EL (cell line): ENCODE measurements at places on chromosomes 4 and X.
A peak's percentile ranks its signal among the peaks of the same experiment; 100 is the strongest.

DNA sequence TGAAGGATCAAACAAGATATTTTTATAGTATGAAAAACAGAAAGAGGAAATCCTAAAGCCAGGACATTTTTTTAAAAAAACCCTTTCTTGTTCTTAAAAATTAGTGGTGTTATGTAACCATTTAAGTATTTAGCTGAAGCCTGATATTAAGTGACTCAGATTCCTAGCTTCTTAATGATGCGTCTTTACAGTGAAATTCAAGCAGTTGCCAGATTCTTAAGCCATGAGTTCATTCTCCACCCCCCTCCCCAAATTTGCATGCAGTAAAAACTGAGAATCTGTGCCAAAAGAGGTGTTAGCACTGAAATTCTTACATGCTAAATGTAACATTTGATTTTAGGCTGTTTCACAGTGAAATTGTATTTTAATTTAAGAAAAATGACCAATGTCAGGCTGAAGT is 180.8 kb downstream of the RAPGEF2 start:
- DNase-seq, result peak; percentile 92

DNA sequence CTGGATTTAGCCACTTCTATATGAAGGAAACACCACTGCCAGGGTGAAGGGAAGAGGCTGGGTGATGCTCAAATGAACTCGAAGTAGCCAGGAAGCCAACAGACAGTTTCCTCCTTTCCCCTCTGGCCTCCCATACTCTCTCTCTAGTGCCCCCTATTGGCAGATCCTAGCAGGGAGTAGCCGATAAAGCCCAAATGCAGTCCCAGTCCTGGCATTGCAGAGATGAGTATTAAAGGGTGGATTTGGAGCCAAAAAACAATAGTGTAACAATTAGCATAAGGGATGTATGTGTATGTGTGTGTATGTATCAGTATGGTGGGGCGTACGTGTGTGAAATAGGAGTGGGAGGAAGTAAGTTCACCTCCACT is 213.8 kb upstream of the LDB2 start:
- DNase-seq, result peak; percentile 22

DNA sequence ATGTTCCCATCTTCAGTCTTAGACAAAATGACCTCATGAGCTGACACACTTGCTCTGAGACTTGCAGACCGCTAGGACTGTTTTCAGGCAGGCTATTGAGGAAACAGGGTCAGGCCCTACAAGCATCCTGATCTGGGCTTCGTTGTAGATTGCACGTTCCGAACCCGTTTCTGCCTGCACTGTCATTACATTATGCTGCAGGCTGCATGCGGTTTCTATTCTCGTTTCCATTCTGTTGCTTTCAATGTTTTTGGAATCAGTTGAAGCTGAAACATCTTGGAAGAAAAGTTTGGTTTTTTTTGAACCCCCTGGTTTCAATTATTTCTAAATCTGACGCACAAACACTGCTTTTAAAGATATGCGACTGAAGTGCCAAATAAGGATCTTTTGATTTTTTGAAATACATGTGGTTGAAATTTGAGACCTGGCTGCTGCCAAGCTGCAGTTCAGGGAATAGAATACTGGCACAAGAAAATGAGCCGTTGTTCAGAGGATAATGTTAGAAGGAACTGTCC is 716.1 kb upstream of the INTU start:
- DNase-seq, result peak; percentile 74

DNA sequence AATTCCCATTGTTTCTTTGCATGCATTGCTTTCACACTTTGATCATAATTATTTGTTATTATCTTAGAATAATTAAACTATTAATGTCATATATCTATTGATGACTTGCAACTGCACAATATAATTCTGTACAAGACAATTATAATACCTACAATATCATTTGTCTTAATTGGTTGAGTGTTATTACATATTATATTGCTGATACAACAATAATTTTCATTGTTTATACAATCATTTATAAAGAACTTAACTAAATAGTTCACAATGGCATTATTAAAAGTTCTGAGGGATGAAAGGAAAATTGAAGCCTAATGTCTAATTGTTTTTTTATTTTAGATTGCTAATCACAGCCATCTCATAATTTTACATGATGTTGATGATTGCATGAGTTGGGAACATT is 227.6 kb downstream of the GALNTL6 start:
- DNase-seq, result no peak

DNA sequence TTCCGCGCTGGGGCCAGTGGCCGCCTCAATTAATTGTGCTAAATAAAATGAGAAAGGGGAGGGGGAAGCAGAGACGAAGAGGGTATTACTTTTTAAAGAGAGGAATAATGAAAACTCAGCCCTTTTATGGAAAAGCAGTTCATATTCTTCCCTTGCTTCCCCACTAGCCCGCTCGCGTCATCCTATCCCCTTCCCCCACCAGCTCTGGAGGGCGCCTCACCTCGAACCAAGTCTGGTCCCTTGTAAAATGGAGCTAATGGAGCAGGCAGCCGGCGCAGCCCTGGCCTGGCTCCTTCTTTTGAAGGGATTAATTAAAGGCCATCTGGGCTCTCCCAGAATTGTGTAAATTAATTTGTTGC is 511 bp upstream of the NKX6-1 start:
- DNase-seq, result no peak

DNA sequence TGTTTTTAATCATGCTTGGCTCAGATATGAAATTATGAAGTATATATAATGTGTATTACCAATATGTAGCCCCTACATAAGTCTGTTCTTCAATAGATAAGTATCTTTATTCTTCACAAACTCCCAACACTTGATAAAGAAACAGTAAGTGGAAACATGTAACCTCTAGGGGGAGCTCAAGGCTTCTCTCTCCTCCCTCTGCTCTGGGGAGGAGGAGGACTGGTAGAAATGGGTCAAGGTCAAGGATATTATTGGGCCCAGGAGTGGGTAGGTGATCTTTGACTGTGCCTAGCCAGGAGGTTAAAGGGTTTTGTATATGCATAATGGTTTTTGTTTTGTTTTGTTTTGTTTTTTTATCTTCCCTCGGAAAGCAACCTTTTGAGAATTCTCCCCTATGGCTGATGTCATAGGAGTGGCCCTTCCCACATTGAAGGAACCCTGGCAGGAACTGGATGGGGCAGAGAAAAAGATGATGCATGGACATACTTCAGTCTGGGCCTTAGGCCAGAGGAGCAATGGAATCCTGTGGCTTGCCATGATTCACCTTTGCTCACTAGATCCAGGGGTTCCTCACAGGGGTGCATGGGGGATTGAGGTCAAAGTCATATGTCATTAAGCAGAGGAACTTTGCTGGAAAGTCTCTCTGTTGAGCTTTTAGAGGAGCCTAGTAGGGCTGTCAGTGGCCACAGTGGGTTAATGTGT is 460.3 kb downstream of the MID1IP1 start:
- peak; percentile 49 for DNase-seq

- no peak for DNase-seq
Observed at GRCh38 chr4:85358831-85359230, 116.1 kb upstream of the ARHGAP24 start.

DNA sequence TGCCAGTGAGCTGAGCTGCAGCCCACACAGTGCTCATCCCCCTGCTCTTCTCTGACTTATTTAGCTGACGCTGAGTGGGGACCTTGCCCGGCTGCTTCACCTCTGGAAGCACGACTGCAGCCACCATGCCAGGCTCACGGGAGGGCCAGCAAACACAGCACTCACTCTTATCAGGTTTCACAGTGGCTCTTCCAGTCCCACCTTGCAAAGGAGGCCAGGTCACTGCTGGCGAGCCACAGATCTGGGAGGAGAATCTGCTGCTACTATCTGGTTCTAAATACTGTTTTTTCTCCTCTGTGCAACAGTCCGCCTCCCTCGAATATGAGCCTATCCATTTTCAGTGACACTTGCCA is 6.7 kb upstream of the SPON2 start:
- DNase-seq, result no peak
